ENCODE measurements at places on chromosomes 4 and X.

GRCh38 chr4:102734591-102735385, 26.0 kb downstream of the MANBA start:
- DNase-seq: no peak

- no peak for DNase-seq
Observed at GRCh38 chrX:1020634-1021166, 191.7 kb downstream of the CRLF2 start.

- DNase-seq: no peak
Observed at GRCh38 chrX:5957506-5957905, 271.2 kb downstream of the NLGN4X start.

DNA sequence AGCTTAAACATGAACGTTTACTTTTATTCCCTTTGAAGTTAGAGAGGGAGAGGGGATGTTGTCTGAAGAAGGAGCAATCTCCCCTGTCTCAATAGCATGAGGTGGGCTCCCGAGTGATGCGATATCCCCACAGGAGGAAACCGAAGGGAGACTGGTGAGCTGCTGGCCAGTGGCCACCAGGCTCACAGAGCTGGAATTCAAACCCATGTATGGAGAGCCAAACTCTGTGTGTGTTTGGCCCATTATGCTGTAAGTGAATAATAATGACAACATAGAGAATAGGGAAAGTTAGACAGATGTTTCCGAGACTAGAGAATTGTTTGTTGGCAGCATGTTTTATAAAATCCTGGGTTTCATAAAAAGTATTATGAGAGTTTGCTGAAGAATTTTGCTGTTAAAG, 66.1 kb upstream of the CLNK start:
- no peak for DNase-seq

- DNase-seq: peak; percentile 62
Observed at GRCh38 chrX:1582686-1583437, 8.5 kb upstream of the AKAP17A start.

GRCh38 chr4:177450426-177451107, 8.3 kb upstream of the AGA start:
- DNase-seq: no peak

DNA sequence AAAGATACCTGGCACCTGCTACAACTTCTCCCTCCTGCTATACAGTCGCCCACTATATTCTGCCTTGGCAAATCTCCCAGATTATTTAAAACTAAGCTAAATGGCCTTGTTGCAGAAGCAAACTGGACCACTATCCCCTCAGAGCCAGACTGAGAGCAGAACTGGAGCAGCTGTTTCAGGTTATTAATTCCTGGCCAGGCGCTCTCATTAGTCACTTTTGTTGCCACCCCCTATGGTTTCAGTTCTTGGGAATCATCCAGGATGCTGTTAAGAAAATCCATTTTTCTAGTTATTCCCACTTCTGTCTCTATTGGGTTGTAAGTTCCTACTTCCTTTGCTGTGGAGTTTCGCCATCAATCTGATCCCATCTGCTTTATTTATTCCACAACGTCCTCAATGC, 30.1 kb downstream of the ADGRA3 start:
- no peak for DNase-seq

DNA sequence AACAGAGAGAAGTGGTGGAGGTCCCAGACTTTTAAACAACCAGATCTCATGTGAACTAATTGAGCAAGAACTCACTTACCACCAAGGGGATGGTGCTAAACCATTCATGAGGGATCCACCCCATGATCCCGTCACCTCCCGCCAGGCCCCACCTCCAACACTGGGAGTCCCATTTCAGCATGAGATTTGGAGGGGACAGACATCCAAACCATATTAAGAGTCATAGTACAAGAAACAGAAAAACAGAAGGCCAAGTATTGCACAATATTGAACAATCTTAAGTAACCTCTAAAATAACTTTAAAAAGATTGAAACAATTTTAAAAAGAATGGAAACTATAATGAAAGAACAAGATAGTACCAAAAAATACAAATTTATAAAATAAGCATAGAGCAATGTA, 110.0 kb downstream of the CBR4 start:
- no peak for DNase-seq

- no peak for DNase-seq
Observed at GRCh38 chr4:173195109-173195508, 26.5 kb downstream of the GALNT7 start.

DNA sequence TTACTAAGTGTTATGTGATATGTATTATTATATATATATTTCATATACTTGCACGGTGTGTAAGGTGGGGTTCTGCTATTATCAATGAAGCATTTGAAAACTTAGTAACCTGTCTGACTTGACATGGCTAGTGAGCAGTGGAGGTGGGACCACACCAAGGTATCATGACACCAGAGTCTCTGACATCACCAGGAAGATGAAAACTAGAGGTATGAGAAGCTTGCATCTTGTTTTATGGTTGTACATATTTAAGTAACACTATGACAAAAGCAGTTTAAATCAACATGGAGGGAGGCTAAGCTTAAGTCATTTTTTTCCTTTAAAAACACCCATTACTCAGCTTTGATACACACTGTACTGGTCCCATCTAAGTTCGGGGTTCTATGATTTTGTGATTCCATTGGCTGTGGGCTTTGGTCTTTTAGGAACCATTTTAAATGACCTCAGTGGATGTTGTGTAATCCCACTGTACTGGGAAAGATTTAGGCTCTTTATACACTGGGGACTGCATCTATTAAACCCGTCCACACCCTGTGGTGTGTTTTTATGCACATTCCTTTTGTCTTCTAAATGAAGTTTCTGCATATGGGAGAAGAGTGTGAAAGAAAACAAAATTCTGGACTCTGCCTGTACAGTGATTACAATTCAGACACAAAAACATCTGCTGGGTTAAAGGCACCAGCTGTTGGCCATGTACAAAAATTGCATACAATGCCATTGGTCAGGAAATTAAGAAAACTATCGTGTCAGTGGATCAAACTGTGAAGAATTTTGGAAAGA, 570.6 kb downstream of the SPRY1 start:
- no peak for DNase-seq

DNA sequence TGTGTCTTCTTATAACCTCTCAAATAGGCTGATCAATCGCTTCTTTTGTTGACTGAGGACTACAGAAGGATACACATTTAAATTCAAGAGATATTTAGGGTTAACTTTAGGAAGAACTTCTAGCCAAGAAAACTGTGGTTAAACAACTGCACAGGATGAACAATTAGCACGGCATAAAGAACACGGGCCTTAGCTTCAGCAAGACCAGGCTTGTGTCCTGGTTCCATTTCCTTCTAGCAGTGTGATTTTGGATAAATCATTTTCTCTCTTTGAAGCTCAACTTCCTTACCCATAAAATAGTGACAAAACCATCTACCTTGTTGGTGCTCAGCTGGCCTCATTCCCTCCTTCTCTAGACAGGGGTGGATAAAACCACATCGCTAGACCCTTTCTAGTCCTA, 117.6 kb downstream of the TSPAN5 start:
- DNase-seq: no peak

GRCh38 chr4:19492606-19493005, 759.1 kb upstream of the SLIT2 start:
- DNase-seq: no peak

Data from stimulated activated CD4-positive, alpha-beta T cell treated with anti-CD3 and anti-CD28 coated beads, TNF-alpha, amount 100 ng/mL, for 24 hours (primary cell).